Activated naive CD4-positive, alpha-beta T cell treated with anti-CD3 and anti-CD28 coated beads, Interleukin-2, amount 50 U/mL, for 72 hours (primary cell): ENCODE measurements at places on chromosomes 4 and X. TPM values are rescaled to one million over a fixed set of nuclear protein-coding genes. Genes with fewer than 3 reads are reported as not detected.

PAGE5 gene
- total RNA-seq = not detected

BMP3 gene
- total RNA-seq = not detected

DNA sequence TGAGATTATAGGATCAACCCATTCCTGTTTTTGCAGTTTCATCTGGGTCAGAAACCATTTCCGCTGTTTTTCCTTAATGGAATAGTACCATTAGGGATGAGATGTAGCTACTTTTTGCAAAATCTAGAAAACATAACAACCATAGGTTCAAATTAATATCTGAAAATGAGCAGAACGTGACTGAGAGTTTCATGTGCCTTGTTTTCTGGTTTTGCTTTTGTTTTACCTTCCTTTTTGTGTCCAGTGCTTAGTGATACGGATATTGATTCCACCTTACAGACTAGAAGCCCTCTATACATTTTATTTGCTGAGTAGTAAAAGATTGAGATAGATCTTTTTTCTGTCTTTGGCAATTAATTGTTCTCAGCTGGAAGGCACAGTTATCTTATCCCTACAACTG, 46.5 kb downstream of the SNX25 start:
- DNase-seq = no peak

DNA sequence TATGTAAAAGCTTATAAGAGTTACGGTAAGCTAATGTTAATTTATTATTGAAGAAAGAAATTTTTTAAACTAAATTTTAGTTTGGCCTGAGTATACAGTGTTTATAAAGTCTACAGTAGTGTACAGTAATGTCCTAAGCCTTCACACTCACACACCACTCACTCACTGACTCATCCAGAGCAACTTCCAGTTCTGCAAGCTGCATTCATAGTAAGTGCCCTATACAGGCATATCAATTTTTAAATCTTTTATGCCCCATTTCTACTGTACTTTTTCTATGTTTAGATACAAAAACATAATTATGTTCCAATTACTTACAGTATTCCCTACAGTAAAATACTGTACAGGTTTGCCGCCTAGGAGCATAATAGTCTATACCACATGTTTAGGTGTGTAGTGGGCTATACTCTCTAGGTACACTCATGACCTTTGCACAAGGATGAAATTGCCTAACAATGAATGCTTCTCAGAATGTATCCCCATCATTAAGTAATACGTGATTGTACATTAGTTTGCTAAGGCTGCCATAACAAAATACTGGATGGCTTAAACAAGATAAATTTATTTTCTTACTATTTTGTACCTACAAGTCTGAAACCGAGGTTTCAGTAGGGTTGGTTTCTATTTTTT, 333.8 kb upstream of the PCDH7 start:
- DNase-seq = no peak

GRCh38 chr4:128517096-128517738, 229.6 kb upstream of the PGRMC2 start:
- DNase-seq = no peak

DNA sequence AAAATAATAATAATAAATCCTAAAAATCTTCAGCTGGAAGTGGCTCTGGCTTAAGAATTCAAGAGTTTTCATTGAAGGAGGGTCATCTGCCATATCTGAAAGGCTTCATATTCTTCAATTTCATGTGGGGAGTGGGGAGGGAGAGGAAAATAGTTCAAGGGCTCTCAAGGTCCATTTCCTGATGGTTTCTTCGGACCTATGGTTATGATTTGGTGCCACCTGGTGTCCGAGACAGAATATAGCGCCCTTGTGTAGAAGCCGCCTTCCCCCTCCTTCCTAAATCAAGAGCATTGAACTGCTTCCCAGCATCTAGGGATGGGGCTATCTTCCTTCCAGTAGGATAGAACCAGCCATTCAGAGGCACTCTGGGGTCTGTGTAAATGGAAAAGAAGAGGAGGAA, 34.3 kb downstream of the NLGN3 start:
- DNase-seq = no peak

DNA sequence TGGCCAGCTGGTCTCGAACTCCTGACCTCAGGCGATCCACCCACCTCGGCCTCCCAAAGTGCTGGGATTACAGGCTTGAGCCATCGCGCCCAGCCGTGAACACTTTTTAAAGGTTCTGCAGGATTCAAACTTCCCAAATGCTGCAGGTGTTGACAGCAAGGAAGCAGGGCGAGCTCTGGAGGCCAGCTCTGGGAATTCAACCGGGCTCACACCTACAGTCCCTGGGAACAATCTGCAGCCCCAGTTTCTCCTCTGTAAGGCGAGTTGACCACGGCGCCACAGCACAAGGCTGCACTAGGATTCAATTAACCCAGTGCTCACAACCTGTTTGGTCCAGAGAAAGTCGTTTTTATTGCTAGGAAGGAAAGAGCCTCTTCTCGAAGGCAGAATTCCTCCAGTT, 1.6 kb downstream of the MTNR1A start:
- no peak for DNase-seq

GRCh38 chrX:129091097-129091496, 432.2 kb downstream of the SMARCA1 start:
- no peak for DNase-seq

CFI gene
- total RNA-seq = not detected
